ENCODE measurements at places on chromosomes 16 and 17. TPM values are rescaled to one million over a fixed set of nuclear protein-coding genes. Genes with fewer than 3 reads are reported as not detected.

The IL4R gene
- 23.6 TPM for total RNA-seq

The CCDC144A gene
- 12.3 TPM for total RNA-seq

The MYOCD gene
- total RNA-seq: 0.17 TPM

The TBC1D3E gene
- total RNA-seq: not detected

The FOXO3B gene
- total RNA-seq: 3.6 TPM

The TERB1 gene
- under 0.01 TPM for total RNA-seq

The TAT gene
- not detected for total RNA-seq

The SPEM3 gene
- not detected for total RNA-seq

The TMEM238L gene
- not detected for total RNA-seq

The NAGS gene
- 7.4 TPM for total RNA-seq

The PPL gene
- total RNA-seq: 50.5 TPM

The ACE gene
- 2.5 TPM for total RNA-seq

The OR1F1 gene
- not detected for total RNA-seq

The PRR29 gene
- total RNA-seq: 0.26 TPM

The PDILT gene
- not detected for total RNA-seq

The KRTAP3-2 gene
- not detected for total RNA-seq

The SLC12A3 gene
- total RNA-seq: not detected

The SLC22A31 gene
- 0.17 TPM for total RNA-seq

The KRT40 gene
- not detected for total RNA-seq

The REXO5 gene
- total RNA-seq: 9.1 TPM

The HP gene
- total RNA-seq: not detected

The DYNLRB2 gene
- total RNA-seq: 0.26 TPM

The SYNGR3 gene
- 1.5 TPM for total RNA-seq

The ABCC6 gene
- 6.3 TPM for total RNA-seq

The PRDM7 gene
- not detected for total RNA-seq

The KCNH6 gene
- total RNA-seq: not detected

The SPATA22 gene
- total RNA-seq: 0.17 TPM

The SRL gene
- under 0.01 TPM for total RNA-seq

The PRKCB gene
- total RNA-seq: under 0.01 TPM

The KRTAP2-3 gene
- not detected for total RNA-seq

The GPR179 gene
- total RNA-seq: under 0.01 TPM

The MRPL28 gene
- total RNA-seq: 53.7 TPM

The NLRP1 gene
- total RNA-seq: 11.8 TPM

The RAB26 gene
- 0.51 TPM for total RNA-seq

The TP53TG3B gene
- not detected for total RNA-seq

The PTGES3L gene
- total RNA-seq: not detected

The C1QTNF8 gene
- not detected for total RNA-seq

The PIK3R6 gene
- total RNA-seq: not detected

The SPATA32 gene
- not detected for total RNA-seq

The PRCD gene
- 4.3 TPM for total RNA-seq

The PIRT gene
- not detected for total RNA-seq

The HBA1 gene
- not detected for total RNA-seq

The GGNBP2 gene
- 63.2 TPM for total RNA-seq

The PRSS33 gene
- total RNA-seq: not detected

The EVI2B gene
- total RNA-seq: 0.33 TPM

The PLCG2 gene
- 0.77 TPM for total RNA-seq

The ERN1 gene
- total RNA-seq: 13.9 TPM

The KRT25 gene
- total RNA-seq: not detected

The GPR139 gene
- not detected for total RNA-seq

The CALB2 gene
- total RNA-seq: 1.3 TPM

The SKAP1 gene
- total RNA-seq: not detected

The ALDH3A1 gene
- 0.17 TPM for total RNA-seq

The GALR2 gene
- not detected for total RNA-seq

The OTOA gene
- total RNA-seq: not detected

The IRX3 gene
- total RNA-seq: 0.33 TPM

The KLHL10 gene
- 0.33 TPM for total RNA-seq

Measured in fibroblast of lung (primary cell).